ENCODE measurements at places on chromosomes 6 and 20. TPM values are rescaled to one million over a fixed set of nuclear protein-coding genes. Genes with fewer than 3 reads are reported as not detected.

DNA sequence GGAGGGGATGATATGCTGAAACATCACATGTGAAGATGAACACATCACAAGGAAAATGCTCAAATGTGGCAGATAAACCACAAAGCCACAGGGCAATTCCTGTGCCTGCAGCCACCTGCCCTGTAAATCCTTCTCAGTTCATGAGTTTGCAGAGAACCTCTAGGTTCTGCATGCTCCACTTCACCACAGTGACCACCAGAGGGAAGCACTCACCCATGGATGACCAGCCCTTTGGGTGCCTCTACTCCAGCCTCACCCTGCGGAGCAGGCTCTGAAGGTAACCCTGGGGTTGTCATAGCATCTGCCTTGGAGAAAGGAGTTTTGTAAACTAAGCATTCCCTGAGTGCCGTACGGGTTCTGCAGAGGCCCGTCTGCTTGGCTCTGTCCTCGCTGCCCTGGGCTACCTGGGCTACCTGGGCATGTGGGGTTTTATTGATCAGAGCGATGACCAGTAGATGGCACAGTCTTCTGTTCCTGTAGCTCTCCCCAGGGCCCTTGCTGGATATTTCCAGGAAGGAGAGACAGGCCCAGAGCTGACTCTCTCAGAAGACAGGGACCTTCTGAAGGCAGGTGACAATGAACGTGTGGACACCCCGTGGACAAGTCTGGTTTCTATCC lies 31.7 kb upstream of the CST1 start:
- H3K36me3 ChIP-seq: no peaks in the 10 kb centered on the region
- no peak overlapping the region for H3K4me3 ChIP-seq
- H3K27ac ChIP-seq: no peak overlapping the region
- no peaks in the 10 kb centered on the region for H3K27me3 ChIP-seq
- H3K4me1 ChIP-seq: no peaks in the 10 kb centered on the region

GRCh38 chr6:11242711-11243110 lies 10.2 kb upstream of the NEDD9 start:
- no peak overlapping the region for H3K4me3 ChIP-seq
- no peaks in the 10 kb centered on the region for H3K27me3 ChIP-seq
- H3K36me3 ChIP-seq: no peaks in the 10 kb centered on the region
- DNase-seq: no peak
- no peak overlapping the region for H3K27ac ChIP-seq
- H3K4me1 ChIP-seq: peaks cover 10% of the 10 kb centered on the region

CDH26 gene
- 0.26 TPM for total RNA-seq

C4A gene
- total RNA-seq: 65.9 TPM

ERVFRD-1 gene
- total RNA-seq: not detected

DNA sequence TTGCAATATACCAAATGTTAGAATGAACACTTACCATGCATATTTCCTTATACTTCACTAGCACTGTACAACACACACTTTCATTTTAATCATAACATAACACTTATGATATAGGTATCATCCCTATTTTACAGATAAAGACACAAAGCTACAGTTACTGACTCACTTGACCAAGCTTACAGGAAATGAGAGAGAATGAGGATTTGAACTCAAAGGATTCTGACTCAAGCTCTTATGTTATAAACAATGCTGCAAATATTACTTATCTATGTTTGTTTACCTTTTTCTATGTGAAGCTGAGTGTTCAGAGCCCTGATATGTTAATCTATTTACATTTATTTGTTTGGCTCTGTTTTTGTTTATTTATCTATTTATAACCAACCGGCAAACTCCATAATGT lies 245.4 kb downstream of the PTPRK start:
- no peaks in the 10 kb centered on the region for H3K36me3 ChIP-seq
- H3K27me3 ChIP-seq: no peaks in the 10 kb centered on the region
- DNase-seq: no peak
- no peak overlapping the region for H3K27ac ChIP-seq
- no peak overlapping the region for H3K4me3 ChIP-seq
- peaks cover 22% of the 10 kb centered on the region for H3K4me1 ChIP-seq

DNA sequence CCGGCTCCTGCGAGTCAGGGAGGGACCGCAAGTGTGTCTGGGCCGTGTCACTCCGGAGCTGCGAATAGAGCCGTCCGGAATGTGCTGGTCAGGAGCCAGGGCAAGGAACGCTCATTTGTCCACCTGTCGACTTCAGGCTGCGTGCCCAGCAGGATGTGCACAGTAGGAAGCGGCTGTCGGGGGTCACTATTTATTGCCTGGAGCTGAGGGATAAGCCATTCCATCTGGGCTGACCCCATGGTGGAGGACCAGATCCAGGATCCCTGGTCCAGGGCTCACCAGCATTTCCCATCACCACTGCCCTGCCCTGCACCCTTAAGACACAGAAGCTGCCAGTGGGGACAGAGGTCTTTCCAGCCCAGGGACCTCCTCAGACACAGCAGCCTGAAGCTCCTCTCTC lies 14.7 kb downstream of the NTSR1 start:
- H3K4me3 ChIP-seq: no peak overlapping the region
- peaks cover 9% of the 10 kb centered on the region for H3K4me1 ChIP-seq
- H3K27me3 ChIP-seq: no peaks in the 10 kb centered on the region
- H3K36me3 ChIP-seq: no peaks in the 10 kb centered on the region
- peak overlapping the region; percentile 31 for H3K27ac ChIP-seq
